ENCODE measurements at places on chromosomes 11 and 22.

DNA sequence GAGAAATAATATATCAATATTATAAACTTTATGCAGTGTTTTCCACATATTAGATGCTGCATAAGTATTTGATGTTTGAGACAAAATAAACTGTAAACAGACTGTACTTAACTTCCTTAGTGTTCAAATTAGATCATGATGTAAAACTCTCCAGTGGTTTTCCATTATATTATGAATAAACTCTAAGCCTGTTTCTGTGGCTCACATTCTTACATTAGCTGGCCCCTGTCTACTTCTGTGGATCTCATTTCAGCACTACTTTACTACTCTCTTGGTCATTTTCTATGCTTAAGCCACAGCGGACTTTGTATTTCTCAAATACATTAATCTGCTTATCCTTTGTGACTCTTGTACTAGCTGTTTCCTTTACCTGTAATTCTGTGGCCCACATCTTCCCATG is 55.6 kb downstream of the ARHGEF12 start:
- DNase-seq = no peak

- DNase-seq = no peak
Observed at GRCh38 chr11:107301878-107302277, 155.7 kb downstream of the CWF19L2 start.

DNA sequence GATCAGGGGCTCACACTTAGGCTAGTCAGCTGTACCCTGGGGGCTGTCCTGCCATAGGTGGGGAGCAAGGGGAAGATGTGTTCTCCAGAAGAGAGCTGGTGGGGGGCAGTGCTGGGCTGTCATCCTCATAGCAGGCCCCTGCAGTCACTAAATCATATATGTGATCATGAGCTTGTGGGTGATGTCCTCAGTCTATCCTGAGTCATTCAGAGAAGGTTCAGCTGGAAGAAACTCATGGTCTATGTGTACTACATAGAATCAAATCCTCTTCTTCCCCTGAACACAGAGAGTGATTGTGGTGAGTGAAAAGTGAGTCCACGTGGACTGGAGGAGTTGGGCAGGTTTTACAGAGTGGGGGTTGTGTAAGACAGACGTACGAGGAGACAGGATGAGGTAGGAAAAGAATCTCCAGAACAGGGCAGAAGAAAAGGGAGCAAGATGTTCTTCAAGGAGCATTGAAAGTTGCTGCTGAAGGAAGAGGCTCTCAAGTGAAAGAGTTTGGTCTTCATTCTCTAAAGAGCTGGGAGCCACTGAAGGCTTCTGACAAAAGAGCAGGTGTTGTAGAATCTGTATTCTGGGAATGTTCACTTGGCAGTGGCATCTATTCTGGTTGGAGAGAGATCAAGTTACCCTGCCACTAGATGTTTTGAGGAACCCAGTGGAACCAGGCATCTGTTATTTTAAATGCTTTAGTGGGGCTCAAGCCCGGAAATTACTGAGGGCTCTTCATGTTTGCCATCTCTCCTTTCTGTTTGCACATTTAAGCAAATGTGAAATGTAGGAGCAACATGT is 68.9 kb downstream of the C22orf31 start:
- DNase-seq = no peak

GRCh38 chr11:96708219-96708878 is 318.5 kb downstream of the JRKL start:
- DNase-seq = no peak

DNA sequence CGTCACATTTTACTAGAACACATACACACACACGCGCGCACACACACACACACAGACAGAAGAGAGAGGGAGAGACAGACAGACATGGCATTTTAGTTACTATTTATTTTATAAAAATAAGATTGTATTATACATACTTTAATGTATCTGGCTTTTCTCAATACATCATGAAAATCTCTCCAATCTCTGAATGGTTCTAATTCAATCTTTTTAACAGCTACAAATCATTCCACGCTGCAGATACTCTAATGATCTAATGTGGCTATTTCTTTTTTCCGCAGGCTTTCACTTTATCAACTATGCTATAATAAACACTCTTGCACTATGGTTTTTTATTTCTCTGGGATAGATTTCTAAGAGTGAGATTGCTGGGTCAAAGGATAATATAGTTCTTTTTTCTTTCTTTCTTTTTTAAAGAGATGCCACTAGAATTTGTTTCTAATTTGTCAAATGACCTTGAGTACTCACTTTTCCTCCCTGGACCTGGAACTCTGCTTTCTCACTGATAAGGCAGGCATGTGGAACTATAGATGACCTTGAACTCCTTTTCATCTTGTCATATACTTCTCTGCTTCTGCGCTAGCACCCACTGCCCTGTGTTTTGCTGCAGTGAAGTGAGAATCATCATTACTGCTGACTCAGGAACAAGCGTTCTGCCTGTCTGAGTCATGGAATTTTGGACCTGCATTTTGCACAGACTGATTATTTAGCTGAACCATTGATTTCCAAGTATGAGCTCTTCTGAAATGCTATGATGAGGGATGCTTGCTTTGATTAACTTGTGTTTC is 4.9 kb upstream of the SLC6A5 start:
- DNase-seq = no peak

DNA sequence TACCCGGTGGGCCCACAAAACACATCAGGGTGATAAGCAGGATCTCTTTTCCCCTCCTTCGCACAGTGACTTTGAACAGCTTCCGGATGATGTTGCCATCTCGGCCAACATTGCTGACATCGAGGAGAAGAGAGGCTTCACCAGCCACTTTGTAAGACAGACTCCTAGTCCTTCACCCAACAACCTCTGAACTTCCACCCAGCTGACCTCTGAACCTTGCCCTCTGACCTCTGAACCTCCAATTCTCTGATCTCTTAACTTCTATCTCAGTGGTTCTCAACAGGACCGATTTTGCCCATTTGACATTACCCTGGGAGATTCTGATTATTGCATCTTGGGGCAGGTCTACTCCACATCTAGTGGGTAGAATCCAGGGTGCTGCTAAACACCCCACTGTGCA is 3.2 kb downstream of the NCF4 start:
- DNase-seq = no peak

- no peak for DNase-seq
Observed at GRCh38 chr11:68923614-68924013, 19.9 kb downstream of the IGHMBP2 start.

GRCh38 chr22:37442537-37442936 is 15.3 kb upstream of the ELFN2 start:
- DNase-seq = no peak

- DNase-seq = no peak
Observed at GRCh38 chr11:69855421-69855820, 36.2 kb upstream of the FGF3 start.

Measured in stimulated activated CD8-positive, alpha-beta memory T cell treated with anti-CD3 and anti-CD28 coated beads, Interleukin-2, amount 100 ng/mL, for 48 hours (primary cell).